T-cell (primary cell): ENCODE measurements at places on chromosomes 5 and 9.

DNA sequence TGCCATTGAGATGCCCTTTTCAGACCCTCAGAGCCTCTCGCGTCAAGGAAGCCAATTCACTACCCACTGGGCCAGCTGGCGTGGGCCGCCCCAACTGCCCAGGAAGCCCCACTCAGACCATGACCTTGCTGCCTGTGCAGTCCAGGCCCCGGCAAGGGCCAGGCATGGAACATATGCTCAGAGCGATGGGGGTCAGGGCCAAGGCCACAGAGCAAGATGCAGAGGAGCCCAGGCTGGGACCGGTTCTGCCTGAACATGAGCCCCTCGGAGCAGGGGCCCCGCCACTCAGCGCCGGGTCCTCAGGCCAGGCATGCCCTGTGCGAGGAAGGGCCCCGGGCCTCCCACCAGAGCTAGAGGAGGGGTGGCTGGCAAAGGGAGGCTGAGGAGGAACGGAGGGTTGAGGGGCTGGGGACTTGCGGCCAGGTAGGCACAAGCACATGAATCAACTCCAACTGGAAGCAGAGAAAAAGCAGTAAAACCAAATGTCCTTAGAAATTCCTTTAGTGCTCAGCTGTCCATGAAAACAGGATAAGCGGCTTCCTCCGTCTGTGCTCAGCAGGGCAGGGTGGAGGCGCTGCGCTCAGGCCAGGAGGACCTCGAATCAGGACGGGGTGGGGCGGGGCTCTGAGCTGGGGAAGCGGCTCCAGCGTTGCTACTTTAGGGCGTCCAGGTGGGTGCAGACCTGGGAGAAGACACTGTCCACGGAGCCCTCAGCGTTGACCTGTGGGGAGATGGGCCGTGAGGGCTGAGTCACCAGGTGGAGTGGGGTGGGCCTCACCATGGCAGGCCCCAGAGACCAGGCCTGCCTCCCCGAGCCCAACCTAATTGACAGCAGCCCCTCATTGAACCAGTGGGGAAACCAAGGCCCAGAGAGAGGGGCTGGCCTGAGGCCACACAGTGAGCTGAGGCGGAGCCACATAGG lies 9.9 kb downstream of the AK1 start:
- H3K4me3 ChIP-seq, result no peak overlapping the region
- H3K27ac ChIP-seq, result no peak overlapping the region
- no peak for DNase-seq

- H3K27me3 ChIP-seq, result no peaks in the 10 kb centered on the region
- H3K27ac ChIP-seq, result no peak overlapping the region
- H3K36me3 ChIP-seq, result no peaks in the 10 kb centered on the region
- DNase-seq, result no peak
- H3K4me3 ChIP-seq, result no peak overlapping the region
These were observed 801.5 kb downstream of the CDH9 start for GRCh38 chr5:26236936-26237335.

DNA sequence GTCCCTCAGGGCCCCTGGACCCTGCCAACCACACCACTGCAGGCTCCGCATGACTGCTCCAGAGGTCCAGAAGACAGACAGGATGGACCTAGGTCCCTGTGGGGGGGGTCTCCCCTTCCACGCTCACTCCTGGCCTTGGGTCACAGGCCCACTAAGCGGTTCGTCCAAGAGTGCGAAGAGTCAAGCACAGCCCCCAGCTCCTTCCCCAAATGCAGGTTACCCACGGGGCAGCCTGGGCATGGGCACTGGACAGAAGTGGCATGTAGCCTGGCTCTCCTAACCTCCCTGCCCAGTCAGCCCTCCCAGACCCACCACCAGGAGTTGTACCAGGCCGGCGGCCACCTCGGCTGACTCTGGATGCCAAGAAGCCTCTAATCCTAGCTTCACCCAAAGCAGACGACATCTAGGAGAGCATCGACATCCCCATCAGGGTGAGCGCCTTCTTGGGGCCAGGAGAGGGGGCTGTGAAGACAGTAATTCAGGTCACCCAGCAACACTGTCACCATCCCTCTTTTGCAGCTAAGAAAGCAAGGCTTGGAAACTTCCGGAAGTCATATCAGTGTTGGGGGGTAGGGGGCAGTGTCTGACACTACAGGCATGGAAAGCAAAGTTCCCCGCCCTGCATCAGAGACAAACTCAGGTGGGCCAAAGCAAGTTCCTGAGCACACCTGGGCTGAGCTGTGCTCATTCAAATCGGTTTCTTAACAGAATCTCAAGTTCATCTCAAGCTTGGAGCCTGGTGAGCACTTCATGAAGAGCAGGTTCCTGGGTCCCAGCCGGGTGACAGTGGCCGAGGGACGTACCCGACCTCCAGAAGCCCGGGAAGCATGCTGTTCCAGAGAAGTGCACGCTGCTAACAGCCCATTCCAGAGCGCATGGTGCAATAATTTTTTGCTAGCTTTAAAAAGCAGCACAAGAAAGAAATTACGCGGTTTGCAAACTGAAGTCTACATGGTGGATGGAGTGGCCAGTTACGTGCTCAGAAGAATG lies 68.7 kb downstream of the SEMA4D start:
- H3K27ac ChIP-seq, result peak overlapping the region; percentile 27
- H3K36me3 ChIP-seq, result peaks cover 32% of the 10 kb centered on the region
- no peak overlapping the region for H3K4me3 ChIP-seq
- peaks cover 100% of the 10 kb centered on the region for H3K4me1 ChIP-seq

DNA sequence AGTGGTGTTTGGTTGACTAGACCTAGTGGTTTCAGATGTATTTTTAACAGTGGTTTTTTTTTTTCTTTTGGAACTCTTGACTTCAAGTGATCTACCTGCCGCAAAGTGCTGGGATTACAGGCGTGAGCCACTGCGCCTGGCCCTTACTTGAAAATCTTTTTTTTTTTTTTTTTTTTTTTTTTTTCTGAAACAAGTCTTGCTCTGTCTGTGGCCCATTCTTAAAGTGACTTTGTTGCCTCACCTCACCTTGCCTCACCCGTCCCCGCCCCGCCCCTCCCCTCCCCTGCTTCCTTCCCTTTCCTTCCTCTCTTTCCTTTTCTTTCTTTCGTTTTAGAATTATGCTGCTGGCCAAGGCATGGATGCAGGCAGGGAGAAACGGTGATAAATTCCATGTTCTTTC lies 26.0 kb downstream of the GPBP1 start:
- no peaks in the 10 kb centered on the region for H3K27me3 ChIP-seq
- no peak for DNase-seq
- H3K27ac ChIP-seq, result peak overlapping the region; percentile 8
- H3K4me3 ChIP-seq, result no peak overlapping the region
- peaks cover 15% of the 10 kb centered on the region for H3K4me1 ChIP-seq
- peaks cover 20% of the 10 kb centered on the region for H3K36me3 ChIP-seq

GRCh38 chr5:123876276-123876790 lies 364.4 kb downstream of the CSNK1G3 start:
- H3K4me1 ChIP-seq, result no peaks in the 10 kb centered on the region
- DNase-seq, result no peak
- no peak overlapping the region for H3K27ac ChIP-seq
- no peaks in the 10 kb centered on the region for H3K27me3 ChIP-seq

DNA sequence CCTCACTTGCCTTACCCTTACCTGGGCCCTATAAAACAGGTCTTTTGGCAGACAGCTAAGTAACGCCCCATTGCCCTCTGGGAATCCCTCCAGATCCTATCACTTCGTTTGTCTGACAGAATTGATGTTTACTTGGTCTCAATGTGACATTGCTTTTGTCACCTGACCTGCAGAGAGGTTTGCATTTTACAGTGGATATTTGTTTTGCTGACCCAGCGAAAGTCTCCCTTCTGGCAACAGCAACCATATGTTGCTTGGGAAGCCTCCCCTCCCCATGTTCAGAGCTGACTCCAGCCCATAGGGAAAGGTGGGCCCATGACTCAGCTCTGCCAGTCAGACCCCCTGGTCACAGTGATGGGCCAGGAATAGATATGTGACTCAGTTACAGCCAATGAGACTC lies 54.0 kb upstream of the LARP1 start:
- H3K4me3 ChIP-seq, result no peak overlapping the region
- no peak for DNase-seq
- no peaks in the 10 kb centered on the region for H3K36me3 ChIP-seq
- no peak overlapping the region for H3K27ac ChIP-seq

GRCh38 chr5:156698323-156698722 lies 151.8 kb upstream of the PPP1R2B start:
- H3K27me3 ChIP-seq, result no peaks in the 10 kb centered on the region
- no peaks in the 10 kb centered on the region for H3K36me3 ChIP-seq
- no peak overlapping the region for H3K4me3 ChIP-seq
- DNase-seq, result no peak

DNA sequence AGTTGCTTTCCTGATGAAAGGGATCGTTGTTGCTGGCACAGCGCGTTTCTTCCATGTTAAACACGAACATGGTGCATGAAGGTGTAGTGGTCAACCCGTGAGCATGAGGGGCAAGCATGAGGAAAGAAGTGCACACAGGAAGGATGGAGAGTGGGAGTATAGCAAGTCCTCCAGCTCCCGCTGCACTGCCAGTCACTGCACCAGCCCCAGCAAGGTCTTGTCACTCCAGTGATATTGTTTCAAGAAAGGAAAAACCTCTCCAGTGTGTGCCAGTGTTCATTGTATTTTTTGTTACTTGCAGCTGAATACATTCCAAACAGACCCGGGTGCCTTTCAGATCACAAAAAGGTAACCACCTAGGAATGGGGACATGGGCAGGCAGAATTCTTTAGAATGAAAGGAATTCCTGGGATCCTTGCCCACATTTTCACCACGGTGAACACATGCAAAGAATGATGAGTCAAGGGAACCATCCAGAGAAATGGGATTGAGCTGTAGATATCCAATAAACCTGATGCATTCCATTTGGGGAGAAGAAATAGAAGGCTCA lies 186.3 kb downstream of the AOPEP start:
- H3K4me3 ChIP-seq, result no peak overlapping the region
- H3K4me1 ChIP-seq, result no peaks in the 10 kb centered on the region
- H3K27me3 ChIP-seq, result no peaks in the 10 kb centered on the region
- H3K27ac ChIP-seq, result no peak overlapping the region

DNA sequence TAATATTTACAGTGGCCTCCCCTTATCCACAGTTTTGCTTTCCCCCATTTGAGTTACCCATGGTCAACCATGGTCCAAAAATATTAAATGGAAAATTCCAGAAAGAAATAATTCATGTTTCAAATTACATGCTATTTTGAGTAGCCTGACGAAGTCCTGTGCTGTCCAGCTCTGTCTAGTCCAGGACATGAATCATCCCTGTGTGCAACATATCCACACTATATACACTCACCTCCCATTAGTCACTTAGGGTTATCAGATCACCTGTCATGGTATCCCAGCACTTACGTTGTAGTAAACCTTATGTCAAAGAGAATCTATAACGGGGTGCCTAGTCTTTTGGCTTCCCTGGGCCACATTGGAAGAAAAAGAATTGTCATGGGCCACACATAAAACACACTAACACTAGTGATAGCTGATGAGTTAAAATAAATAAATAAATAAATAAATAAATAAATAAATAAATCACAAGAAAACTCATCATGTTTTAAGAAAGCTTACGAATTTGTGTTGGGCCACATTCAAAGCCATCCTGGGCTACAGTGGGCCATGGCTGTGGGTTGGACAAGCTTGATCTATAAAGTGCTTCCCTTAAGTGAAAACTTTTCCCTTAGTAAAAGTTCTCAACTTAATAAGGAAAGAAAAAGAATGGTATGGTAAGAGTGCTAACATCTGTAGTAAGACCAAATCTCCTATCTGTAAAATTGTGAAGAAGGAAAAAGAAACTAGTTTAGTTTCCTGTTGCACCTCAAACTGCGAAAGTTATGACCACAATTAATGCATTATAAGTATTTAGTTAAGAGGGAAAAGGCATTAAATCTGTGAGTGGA lies 15.9 kb upstream of the OMD start:
- peak overlapping the region; percentile 61 for H3K27ac ChIP-seq
- no peaks in the 10 kb centered on the region for H3K4me1 ChIP-seq
- no peaks in the 10 kb centered on the region for H3K36me3 ChIP-seq
- H3K27me3 ChIP-seq, result no peaks in the 10 kb centered on the region

DNA sequence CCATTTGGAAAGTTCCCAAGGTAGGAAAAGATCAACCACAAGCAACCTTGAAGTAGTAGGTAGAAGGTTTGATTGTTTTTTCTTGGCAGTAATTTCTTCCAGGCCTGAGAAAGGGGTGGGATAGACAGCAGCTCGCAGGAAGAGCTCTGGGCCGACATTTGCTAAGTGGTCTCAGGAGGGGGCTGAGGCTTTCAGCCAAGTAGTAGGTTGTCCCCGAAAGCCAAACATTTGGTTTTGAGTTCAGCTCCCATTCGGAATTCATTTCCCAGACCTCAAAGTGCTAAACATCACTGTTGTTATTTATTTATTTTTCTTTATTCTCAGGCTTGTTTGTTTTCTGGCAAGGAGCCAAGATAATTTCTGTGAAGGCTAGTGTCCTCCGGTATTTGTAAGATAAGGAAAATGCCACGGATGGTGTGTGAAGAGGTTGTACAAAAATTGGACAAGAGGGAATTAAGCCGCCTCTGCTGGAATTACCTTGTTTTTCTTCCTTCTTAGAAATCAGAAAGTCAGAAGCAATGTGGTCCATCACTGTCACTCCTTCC lies 112.1 kb downstream of the KIF4B start:
- H3K4me1 ChIP-seq, result no peaks in the 10 kb centered on the region
- H3K36me3 ChIP-seq, result no peaks in the 10 kb centered on the region
- DNase-seq, result no peak
- H3K4me3 ChIP-seq, result no peak overlapping the region

DNA sequence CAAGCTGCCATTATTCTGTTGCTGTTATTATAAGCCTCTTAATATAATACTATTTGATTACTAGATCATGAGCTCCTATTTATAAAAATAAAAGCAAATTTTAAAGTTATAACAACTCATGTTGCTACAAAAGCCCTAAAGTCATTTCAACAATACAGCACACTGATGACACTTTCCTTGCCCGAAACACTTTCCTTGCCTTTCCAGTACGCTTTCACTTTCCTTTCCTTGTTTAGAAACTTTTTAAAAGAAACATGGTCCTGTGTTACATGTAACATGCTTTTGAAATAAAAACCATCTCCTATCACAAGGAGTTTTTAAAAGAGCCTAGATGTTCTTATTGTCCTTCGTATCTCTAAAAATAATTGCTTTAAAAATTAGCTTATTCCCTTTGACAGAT lies 688.4 kb downstream of the PTPRD start:
- peak overlapping the region; percentile 29 for H3K4me3 ChIP-seq
- H3K36me3 ChIP-seq, result no peaks in the 10 kb centered on the region
- DNase-seq, result no peak
- H3K27ac ChIP-seq, result peak overlapping the region; percentile 22
- H3K27me3 ChIP-seq, result no peaks in the 10 kb centered on the region

DNA sequence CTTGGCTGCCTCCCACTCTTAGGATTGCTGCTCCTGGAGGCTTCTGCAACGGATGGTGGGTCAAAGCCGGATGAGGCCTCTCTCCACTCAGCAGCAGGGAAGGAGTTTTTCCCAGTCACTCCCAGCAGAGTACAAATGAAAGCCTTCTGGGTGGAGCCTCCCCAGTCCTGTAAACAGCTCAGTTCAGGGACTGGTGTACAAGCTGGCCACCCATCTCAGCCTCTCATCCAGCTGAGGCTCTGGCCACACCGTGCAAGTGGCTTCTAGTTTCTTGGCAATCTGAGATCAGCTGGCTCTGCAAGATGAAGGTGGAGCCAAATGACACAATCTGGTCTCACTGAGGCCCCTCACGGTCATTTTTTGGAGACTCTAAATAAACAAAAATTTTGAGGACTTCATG lies 10.0 kb downstream of the GPX3 start:
- no peak overlapping the region for H3K4me3 ChIP-seq
- peaks cover 16% of the 10 kb centered on the region for H3K36me3 ChIP-seq
- no peak for DNase-seq
- no peaks in the 10 kb centered on the region for H3K4me1 ChIP-seq
